GM19239 (cell line): ENCODE measurements at places on chromosomes 7 and 10.
A peak's percentile ranks its signal among the peaks of the same experiment; 100 is the strongest.

GRCh38 chr7:124918662-124919061 is 11.0 kb downstream of the POT1 start:
- DNase-seq: no peak

- DNase-seq: peak; percentile 61
These were observed 551 bp downstream of the KCND2 start for GRCh38 chr7:120273476-120273975.

GRCh38 chr7:30225863-30226613 is 58.4 kb upstream of the ZNRF2 start:
- no peak for DNase-seq

DNA sequence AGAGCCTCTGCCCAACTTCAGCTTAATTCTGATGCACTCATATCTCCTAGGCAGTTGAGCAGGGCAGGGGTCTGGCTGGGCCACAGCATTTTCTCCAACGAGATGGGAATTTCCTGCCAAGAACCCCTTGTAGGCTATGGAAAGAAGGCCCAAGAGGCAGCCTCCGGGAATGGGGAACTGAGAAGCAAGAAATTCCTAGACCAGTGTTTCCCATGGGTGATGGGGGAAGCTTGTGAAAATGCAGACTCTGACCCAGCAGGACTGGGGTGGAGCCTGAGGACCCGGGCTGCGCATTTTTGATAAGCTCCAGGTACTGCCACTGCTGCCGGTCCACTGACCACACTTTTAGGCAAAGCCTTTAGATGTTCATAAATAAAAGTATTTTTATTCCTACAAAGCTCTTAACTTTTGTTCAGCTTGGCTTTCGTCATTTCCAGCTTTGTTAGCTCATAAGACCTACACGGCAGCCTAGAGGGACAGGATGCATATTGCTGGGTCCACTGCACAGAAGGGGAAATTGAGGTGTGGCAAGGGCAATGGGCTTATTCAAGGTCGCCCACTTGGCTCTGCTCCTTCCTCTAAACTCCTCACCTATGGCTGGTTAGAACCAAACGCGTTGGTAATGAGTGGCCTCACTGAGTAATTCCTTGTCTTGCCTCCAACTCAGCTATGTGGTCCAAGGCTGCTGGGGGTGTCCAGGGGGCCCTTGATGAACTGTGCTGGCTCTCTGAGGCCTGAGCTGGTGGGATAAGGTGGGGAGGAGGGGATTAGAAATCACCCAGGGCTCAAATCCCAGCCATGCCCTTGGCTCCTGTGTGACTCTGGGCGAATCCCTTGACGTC is 29.5 kb downstream of the ZCCHC24 start:
- DNase-seq: no peak

GRCh38 chr7:31892099-31892829 is 177.9 kb downstream of the PDE1C start:
- peak; percentile 12 for DNase-seq

- no peak for DNase-seq
These were observed 33.2 kb downstream of the CHST15 start for GRCh38 chr10:124060148-124060720.

GRCh38 chr7:99365318-99366141 is 9.0 kb upstream of the ARPC1B start:
- peak; percentile 66 for DNase-seq

DNA sequence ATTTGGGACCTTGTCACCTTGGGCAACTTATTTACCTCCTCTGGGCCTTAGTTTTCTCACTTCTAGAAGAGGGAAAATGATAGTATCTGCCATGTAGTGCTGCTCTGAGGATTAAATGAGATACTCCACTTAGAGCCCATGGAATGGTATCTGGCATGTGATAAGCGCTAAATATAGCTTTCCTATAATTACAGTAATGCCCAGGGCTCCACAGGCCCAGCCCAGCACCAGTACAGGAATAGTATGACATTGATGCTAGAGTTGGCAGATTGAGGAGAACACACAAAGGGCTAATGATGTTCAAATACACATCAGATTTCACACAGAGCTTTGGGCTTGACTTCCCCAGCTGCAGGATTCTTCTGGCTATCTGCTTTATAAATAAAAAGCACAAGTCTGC is 34.9 kb downstream of the FAS start:
- DNase-seq: no peak

- no peak for DNase-seq
These were observed 13.5 kb upstream of the ZNRF2 start for GRCh38 chr7:30270921-30271320.

- DNase-seq: no peak
These were observed 81.3 kb downstream of the NAMPT start for GRCh38 chr7:106203473-106203872.

- no peak for DNase-seq
These were observed 11.0 kb downstream of the DLG5 start for GRCh38 chr10:77915319-77916105.

GRCh38 chr7:94183891-94184290 is 179.7 kb upstream of the BET1 start:
- DNase-seq: no peak

GRCh38 chr7:134514106-134514505 is 13.3 kb upstream of the AKR1B10 start:
- DNase-seq: no peak

- no peak for DNase-seq
These were observed 305.7 kb downstream of the ELMO1 start for GRCh38 chr7:37142958-37143357.

- DNase-seq: no peak
These were observed 151.5 kb downstream of the GLI3 start for GRCh38 chr7:42085531-42085930.

DNA sequence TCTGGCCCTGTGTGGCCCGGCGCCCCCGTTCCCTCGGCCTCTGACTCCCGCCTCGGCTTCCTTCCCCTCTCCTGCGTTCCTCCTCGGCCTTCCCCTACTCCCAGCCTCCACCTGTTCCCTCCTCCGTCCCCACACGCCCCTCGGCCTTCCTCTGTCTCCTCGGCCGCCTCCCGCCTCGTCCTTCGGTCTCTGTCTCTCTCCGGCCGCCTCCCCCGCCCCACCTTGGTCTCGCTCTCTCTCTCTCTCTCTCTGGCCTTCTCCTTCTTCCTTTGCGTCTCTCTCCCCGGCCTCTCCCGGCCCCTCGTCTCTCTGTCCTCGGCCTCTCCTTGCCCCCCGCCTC is 588 bp downstream of the GET4 start:
- no peak for DNase-seq

- no peak for DNase-seq
These were observed 2.5 kb upstream of the WDR91 start for GRCh38 chr7:135213831-135214230.

- DNase-seq: no peak
These were observed 109.0 kb downstream of the ST7 start for GRCh38 chr7:117062300-117062699.

DNA sequence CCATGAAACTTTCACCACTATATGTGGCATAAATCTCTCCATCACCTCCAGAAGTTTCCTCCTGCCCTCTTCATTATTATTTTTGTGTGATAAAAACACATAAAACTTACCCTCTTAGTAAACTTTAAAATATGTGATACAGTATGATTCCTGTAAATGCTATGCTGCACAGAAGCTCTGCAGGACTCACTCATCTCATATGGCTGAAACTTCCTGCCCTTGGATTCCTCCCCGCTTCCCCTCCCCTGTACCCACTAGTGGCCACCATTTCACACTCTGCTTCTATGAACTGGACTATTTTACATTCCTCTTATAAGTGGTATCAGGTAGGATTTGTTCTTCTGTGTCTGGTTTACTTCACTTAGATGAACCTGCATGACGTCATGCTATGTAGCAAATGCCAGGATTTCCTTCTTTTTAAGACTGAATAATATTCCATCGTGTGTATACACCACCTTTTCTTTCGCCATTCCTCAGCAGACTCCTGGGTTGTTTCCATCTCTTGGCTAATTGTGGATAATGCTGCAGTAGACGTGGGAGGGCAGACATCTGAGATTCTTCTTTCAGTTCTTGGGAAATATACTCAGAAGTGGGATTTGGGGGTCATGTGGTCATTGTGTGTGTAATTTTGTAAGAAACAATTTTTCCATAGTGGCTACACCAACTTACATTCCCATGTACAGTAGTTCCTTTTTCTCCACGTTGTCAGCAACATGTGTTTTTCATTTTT is 335.2 kb downstream of the SDK1 start:
- no peak for DNase-seq

DNA sequence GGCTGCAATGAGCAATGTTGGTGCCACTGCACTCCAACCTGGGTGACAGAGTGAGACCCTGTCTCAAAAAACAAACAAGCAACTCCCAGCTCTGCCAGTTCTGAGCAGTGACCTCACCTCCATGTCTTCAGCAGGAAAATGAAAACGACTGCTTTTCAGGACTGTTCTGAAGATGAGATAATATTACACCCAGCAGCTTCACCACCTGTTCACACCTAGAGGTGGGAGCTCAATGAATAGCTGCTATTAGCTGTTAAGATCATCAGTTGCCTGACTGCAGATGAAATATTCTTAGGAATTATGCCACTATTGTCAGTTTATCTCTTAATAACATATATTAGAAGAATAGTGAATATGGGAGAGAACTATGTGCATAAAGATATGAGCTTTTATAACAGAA is 48.4 kb upstream of the CYTH3 start:
- no peak for DNase-seq

GRCh38 chr10:86899132-86899531 is 58.3 kb downstream of the MMRN2 start:
- DNase-seq: no peak
